K562 (cell line): ENCODE measurements at places on chromosomes 5 and 9.

DNA sequence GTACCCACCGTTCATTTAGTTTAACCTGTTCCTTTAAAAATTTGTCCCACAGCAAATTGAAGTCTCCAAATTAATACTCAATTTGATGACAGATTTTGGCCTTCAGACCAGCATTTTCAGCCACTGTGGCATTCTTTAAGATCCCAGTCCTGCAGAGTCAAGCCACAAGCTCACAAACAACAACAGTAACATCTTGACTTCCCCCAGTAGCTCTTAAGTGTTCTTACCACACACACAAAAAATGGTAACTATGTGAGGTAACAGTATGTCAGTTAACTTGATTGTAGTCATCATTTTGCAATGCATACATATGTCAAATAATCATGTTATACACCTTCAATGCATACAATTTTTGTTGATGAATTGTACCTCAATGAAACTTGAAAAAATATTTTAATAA lies 247.9 kb downstream of the LURAP1L start:
- DNase-seq = no peak

- no peak for DNase-seq
Observed at GRCh38 chr9:116275418-116276195, 122.0 kb downstream of the PAPPA start.

GRCh38 chr9:95724253-95724991 lies 151.1 kb upstream of the ERCC6L2 start:
- no peak for DNase-seq

- no peak for DNase-seq
Observed at GRCh38 chr9:108913391-108913790, 20.5 kb downstream of the ELP1 start.

DNA sequence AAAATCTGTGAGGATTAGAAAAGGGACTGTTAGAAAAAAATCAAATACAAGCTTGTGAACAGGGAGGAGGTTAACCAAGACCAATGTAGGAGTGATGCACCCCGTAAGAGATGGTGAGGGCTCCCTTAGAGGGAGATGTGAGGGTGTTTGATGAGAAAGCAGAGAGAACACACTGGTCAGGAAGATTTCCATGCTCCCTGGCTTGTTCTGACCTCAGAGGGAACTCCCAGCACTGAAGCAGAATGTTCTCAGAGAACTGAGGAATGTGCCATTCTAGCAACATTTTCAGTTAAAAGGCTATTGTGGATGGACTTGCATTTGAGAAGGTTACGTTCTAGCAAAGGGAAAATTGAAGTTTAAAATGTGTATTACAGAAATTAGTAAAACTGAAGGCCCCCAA lies 110.6 kb downstream of the HTR4 start:
- DNase-seq = no peak

DNA sequence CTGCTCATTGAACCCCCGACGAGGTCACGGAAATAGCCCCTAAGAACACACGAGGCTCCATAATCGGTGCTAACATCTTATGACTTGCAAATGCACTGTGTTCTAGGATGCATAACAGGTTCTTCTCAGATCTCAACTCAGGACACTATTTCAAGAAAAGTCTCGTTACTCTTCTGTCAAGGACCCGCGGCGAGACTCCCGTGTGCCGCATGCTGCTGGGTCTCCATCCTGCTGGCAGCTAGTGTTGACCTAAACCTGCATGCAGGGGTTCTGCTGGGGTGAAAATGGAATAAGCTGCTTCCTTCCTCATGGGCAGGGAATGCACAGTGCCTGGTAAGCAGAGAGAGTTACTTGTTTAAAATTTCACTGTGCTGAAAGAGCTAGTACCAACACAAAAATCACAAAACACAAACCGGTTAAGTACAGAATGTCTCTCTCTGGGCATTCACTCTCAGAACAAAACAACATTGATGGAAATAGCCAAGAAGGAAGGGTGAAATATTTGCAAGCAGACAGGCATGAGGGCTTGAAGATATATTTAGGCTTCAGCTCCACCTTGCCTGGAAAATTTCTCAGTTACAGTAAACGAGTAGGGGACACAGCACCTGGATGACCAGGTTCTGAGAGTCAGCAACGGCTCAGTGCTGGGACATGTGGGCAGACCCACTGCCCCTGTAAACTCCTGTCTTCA lies 416.5 kb downstream of the GADD45G start:
- no peak for DNase-seq

GRCh38 chr5:120509053-120509452 lies 45.0 kb downstream of the PRR16 start:
- DNase-seq = no peak
